ENCODE measurements at places on chromosomes 13 and 19.

DNA sequence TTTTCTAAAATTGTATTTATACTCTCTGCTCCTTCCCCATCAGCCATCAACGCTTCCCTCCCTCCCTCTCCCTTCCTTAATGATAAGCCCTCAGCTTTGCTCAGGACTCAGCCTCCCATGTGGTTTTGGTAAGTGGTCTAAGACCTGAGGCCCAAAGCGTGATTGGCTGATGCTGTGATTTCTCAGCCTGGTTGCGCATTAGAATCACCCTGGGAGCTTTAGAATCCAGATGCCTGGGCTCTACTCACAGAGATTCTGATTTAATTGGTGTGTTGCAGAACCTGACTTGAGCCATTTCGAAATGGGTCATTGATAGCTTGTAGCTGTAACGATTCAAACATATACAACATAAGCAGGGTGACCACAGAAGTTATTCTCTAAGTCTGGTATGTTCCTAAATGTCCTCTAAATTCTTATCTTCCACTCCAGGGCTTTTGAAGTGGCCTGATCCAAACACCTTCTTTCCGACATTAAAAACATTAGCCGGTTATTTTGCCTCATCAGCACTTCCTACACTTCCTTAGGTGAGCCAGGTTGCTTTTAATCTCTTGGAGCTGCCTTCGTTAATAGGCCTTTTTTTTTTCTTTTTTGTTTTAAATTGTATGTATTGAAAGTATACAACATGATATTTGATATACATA is 60.6 kb downstream of the LRCH1 start:
- H3K36me3 ChIP-seq = no peaks in the 10 kb centered on the region
- DNase-seq = no peak
- H3K4me1 ChIP-seq = peaks cover 21% of the 10 kb centered on the region
- H3K4me3 ChIP-seq = no peak overlapping the region
- no peaks in the 10 kb centered on the region for H3K27me3 ChIP-seq
- no peak overlapping the region for H3K27ac ChIP-seq

- peaks cover 33% of the 10 kb centered on the region for H3K36me3 ChIP-seq
- H3K27me3 ChIP-seq = no peaks in the 10 kb centered on the region
- no peaks in the 10 kb centered on the region for H3K4me1 ChIP-seq
- no peak overlapping the region for H3K27ac ChIP-seq
- no peak overlapping the region for H3K4me3 ChIP-seq
Observed at GRCh38 chr19:19049406-19049805, 14.4 kb upstream of the SLC25A42 start.

DNA sequence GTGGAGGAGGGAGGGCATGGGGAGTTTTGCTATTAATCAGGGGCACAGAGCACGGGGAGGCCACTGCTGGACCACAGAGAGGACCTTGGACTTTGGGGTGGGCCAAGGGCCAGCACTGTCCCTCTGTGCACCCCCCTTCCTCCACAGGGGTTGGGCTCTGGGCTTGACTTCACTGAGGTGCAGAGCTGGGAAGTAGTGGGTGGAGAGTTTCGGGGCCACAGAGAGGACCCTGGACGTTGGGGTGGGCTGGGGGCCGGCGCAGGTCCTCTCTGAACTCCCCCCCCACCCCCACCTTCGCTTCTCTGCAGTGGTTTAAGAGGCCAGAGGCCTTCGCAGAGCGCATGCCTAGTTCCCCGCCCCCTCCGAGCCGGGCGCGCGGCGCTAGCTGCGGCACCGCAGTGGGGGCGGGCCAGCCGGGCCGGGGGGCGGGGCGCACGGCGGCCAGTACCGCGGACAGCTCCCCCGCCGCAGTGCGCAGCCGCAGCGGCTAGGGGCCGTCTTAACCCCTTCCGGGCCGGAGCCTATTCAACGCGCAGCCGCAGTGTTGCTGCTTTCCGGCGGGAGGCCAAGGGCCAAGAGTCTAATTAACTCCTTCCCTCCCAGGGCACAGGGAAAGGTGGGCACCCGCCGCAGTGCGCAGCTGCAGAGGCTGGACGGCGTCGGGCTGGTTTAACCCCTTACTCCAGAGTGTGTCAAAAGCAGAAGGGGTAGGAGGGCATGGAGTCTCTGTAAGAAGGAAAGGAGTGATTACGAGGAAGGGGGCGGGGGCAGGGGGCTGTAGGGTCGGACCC is 3.7 kb downstream of the KCNC3 start:
- H3K36me3 ChIP-seq = no peaks in the 10 kb centered on the region
- no peak overlapping the region for H3K4me3 ChIP-seq
- H3K27ac ChIP-seq = no peak overlapping the region

DNA sequence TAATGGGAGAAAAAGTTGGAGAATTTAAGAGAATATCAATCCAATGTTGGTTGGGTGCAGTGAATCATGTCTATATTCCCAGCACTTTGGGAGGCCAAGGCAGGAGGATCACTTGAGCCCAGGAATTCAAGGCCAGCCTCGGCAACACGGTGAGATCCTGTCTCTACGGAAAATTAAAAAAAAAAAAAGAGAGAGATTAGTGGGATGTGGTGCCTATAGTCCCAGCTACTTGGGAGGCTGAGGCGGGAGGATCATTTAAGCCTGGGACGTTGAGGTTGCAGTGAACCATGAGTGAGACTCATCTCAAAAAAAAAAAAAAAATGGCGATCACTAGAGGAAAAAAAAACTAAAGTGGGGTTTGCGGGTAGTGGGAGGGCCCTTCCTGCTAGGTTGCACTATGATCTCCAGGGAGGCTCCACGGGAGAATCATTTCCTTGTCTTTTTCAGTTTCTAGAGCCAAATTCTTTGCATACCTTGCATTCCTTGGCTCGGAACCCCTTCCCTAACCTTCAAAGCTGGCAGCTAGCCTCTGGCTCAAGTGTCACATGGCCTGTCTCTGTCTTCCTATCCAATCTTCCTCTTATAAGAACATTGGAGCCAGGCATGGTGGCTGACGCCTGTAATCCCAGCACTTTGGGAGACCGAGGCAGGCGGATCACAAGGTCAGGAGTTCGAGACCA is 5.8 kb upstream of the ERCC2 start:
- H3K4me3 ChIP-seq = no peak overlapping the region
- peak overlapping the region; percentile 34 for H3K27ac ChIP-seq
- no peaks in the 10 kb centered on the region for H3K4me1 ChIP-seq
- H3K36me3 ChIP-seq = no peaks in the 10 kb centered on the region
- H3K27me3 ChIP-seq = no peaks in the 10 kb centered on the region
- no peak for DNase-seq

DNA sequence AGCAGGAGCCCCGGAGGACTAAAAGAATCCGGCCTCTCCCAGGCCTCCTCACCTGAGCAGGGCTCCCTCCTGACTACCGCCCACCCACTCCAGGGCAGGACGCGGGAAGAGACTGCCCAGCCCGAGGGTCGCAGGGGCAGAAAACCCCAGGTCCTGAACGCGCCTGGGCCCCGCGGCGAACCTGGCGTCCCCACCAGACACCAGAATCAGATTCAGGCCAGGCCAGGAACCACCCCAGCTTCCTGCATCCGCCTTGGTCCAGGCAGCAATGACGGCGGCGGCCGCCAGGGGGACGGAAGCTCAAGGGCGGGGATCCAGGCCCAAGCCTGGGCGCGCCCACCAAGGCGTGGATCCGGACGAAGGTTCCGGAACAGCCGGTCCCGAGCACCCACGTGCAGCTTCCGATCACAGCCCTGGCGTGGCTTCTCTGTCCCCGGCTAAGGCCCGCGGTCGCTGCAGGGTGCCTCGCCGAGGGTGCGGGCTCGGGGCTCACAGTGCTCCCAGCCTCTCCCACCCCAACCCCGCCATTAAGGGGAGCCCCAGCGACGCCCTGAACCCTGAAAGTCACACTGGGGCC is 3.6 kb downstream of the LGALS7 start:
- H3K4me1 ChIP-seq = no peaks in the 10 kb centered on the region
- peak; percentile 60 for DNase-seq
- no peaks in the 10 kb centered on the region for H3K36me3 ChIP-seq
- H3K4me3 ChIP-seq = peak overlapping the region; percentile 36
- peak overlapping the region; percentile 12 for H3K27ac ChIP-seq
- H3K27me3 ChIP-seq = no peaks in the 10 kb centered on the region

DNA sequence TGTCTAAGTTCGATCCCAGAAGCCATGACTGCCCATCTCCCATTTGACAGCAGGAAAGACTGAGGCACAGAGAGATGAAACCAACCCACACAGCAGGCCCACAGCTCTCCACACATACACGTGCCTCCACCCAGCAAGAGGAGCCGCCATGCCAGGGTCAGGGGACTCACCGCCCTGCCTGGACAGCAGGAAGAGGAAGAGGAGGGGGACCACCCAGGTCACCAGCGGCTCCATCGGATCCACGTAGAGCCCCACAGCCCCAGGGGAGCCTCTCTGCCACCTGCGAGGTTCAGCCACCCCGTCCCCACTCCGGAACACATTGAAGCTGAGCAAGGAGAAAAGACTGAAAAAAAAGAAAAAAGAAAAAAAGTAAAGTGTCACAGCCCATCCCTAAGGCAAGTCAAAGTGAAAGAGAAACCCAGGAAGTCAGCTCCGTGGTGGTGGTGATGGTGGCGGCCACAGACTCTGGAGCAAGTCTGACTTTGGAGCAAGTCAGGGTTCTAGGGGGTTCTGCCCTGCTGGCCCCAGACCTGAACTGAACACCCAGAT is at the start of gene IL12RB1:
TSS of gene IL12RB1 (minus strand) at position 345 of the 549 bp plus-strand sequence. CDS start at position 234, 111 bp downstream.
- H3K27ac ChIP-seq = no peak within 1 kb of the TSS
- peak within 1 kb of the TSS; percentile 54 for H3K4me3 ChIP-seq
- no peak for DNase-seq
- no peaks in the 10 kb centered on the region for H3K36me3 ChIP-seq
- H3K4me1 ChIP-seq = peaks cover 9% of the 10 kb centered on the region

DNA sequence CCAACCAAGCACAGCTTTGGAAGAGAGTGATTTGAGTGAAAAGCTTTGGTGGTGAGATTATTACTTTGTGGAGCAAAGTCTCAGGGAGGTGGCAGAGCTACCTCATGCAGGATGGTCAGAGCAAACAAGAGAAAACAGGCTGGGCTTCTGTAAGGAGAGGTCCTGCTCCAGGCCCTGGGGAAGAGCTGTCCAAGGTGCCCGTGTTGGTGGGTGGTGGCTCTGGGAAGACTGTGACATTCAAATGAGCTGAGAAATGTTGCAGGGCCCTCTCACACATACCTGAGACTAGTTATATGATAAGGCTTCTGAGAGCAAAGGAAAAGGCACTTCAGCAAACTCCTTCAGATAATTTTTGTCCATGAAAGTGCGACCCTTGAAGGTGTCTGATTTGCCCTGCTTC is 205.5 kb upstream of the SOX21 start:
- H3K4me1 ChIP-seq = no peaks in the 10 kb centered on the region
- no peak overlapping the region for H3K4me3 ChIP-seq
- H3K27me3 ChIP-seq = no peaks in the 10 kb centered on the region
- H3K36me3 ChIP-seq = no peaks in the 10 kb centered on the region
- H3K27ac ChIP-seq = no peak overlapping the region

GRCh38 chr19:16205205-16206045 is 7.7 kb downstream of the AP1M1 start:
- DNase-seq = no peak

- no peaks in the 10 kb centered on the region for H3K36me3 ChIP-seq
- H3K4me3 ChIP-seq = no peak overlapping the region
- DNase-seq = no peak
Observed at GRCh38 chr19:2615782-2616181, 86.7 kb downstream of the GNG7 start.

DNA sequence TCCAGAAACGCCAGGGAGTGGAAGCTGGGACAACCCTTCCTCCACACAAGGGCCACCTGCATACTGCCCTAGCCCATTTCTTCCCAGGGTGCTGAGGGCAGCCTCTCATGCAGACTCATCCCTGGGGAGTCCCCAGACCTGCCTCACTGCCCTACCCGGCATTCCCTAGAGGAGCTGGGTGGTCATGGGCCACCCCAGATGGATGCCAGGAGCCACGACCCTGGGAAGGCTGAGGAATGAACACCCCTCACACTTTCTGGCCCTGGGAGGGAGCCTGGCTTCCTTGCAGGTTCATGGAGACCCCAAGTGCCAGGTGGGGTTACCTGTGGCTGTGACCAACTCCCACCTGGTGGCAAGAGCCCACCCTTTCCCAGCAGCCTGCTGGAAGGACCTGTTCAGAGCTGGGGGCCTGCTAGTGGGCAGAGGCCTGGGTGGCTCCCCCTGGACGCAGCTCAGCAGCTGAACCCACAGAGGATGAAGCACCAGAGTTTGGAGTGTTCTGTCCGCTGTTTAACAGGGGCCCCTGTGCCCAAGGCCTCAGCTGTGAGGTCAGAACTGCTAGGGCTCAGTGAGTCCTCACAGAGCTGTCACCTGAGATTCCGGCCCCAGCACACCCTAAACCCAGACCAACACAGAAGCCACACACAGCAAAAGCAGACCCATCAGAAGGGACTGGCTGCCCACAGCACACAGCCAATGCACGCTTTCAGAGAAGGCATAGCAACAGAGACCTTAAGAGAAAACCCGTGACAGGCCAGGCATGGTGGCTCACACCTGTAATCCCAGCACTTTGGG is 6.6 kb downstream of the ACP4 start:
- H3K4me3 ChIP-seq = no peak overlapping the region
- no peak for DNase-seq
- no peak overlapping the region for H3K27ac ChIP-seq

GRCh38 chr13:28379371-28380083 is 115.4 kb downstream of the FLT1 start:
- H3K27me3 ChIP-seq = no peaks in the 10 kb centered on the region
- H3K4me3 ChIP-seq = no peak overlapping the region
- H3K27ac ChIP-seq = no peak overlapping the region
- H3K36me3 ChIP-seq = no peaks in the 10 kb centered on the region
- DNase-seq = no peak
- H3K4me1 ChIP-seq = no peaks in the 10 kb centered on the region

- DNase-seq = no peak
- H3K27me3 ChIP-seq = no peaks in the 10 kb centered on the region
- H3K4me1 ChIP-seq = no peaks in the 10 kb centered on the region
- H3K36me3 ChIP-seq = no peaks in the 10 kb centered on the region
- no peak overlapping the region for H3K4me3 ChIP-seq
Observed at GRCh38 chr13:64778002-64778401, 2452.1 kb downstream of the PCDH9 start.

DNA sequence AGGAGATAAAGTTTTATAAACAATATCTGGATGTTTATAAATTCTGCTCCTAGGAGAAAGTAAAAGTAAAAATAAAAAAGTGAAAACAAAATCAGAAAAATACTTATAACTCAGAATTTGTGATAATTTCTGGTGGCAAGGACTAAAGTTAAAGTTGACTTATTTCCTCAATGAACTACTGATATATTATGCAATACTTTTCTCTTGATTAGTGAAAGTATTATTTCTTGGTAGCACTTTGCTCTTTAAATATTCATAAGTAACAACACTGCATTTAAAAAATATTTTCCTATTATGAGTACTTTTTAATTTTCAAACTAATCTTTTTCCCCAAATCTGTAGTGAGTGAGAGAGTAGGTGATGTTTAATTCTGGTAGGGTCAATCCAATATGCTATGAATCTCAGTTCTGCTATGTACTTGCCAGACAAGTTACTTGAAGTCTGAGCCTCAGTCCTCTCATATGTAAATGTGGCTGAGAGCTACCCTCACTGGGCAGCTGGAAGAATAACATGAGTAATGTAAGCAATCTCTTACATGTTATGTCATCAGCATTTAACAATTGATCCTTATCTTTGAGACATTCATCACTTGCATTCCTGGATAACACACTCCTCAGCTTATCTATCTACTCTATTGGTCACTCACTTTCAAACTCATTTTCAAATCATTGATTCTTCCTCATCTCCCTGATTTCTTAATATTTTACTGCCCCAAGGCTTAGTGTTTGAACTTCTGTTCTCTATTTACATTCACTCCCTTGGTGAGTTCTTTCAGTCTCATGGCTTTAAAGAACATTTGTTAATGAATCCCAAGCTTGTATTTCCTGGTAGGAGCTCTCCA is 239.0 kb downstream of the RGCC start:
- no peak for DNase-seq
- H3K27me3 ChIP-seq = no peaks in the 10 kb centered on the region
